ENCODE measurements at places on chromosomes 7 and 10. TPM values are rescaled to one million over a fixed set of nuclear protein-coding genes. Genes with fewer than 3 reads are reported as not detected.

DNA sequence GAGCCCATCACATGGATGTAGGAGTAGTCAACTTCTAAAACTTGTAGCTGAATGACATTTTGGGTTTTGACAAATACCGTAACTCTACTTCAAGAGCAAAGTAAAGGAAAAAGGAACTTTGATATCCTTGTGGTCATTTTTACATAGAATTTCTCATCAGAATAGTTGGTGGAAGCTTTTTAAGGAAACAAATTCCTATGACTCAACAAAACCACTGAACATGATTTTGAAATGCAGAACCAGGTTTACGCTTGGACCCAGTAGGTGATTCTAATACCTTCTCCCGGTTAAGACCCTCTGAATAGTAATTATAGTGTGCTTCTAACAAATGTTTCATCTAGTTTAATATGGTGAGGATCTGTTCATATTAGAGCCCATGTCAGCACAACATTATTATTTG, 307.8 kb downstream of the GPR37 start:
- no peak for DNase-seq

GRCh38 chr10:104072786-104073185, 12.9 kb downstream of the COL17A1 start:
- no peak for DNase-seq

DNA sequence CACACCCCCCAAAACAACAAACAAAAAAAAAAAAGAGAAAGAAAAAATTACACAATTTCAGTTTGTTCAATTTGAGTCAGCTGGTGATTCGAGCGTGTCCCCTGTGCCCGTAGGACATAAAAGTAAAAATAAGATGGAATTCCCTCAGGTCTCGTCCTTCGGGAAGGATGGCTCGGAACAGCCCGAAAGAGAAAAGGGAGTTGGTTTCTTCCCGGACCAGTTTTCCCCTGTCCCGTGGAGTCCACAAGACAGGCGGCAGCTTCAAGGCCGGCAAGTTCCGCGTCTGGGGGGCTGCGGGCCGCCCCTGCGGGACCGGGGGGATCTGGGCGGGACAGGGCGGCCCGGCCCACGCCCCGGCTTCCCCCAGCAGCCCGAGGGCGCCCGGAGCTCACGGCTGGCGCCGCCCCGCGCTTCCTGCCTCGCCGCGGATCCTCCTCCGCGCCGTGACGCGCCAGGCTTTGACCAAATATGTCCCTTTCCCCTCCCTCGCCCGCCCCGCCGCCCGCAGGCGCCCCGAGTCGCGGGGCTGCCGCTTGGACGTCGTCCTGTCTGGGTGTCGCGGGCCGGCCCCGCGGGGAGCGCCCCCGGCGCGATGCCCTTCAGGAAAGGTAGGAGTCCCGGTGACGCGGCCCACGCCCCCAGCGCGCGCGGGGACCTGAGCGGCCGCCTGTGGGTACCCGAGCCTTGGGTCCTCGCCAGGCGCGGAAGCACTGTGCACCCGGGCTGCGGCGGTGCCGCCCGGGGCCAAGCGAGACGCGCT, 55.8 kb downstream of the RBM17 start:
- no peak for DNase-seq

DNA sequence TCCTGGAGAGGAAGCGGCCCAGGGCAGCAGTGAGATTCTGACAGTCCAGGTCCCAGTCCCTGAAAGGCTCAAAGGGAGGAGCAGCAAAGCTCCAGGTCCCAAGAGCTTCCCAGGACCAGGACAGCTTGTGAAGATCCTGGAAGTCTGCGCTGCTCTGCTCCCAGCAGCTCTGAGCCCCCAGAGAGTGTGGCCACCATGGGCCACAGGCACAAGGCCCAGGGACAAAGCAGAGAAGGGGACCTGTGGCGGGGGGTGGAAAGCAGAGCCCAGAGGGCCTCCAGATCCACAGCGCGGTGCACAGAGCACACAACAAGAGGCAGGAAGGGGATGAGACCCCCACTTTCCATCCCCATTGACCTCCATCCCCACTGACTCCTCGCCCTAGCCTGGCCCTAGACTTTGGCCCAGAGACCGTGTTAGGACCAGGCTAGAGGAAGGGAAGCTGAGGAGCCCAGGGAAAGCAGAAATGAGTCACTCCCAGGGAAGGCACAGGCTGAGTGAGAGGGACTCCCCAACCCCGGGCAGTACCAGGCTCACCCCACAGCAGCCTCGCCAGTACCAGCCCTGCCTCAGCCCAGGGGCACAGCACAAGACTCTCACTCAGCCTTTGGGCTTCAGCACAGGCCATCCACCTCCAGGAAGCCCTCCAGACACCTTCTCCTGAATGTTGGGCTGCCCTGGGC, 75.5 kb downstream of the GRID1 start:
- no peak for DNase-seq

GRCh38 chr7:72243329-72243728, 168.8 kb downstream of the CALN1 start:
- DNase-seq = no peak

ENO4 gene
- 0.74 TPM for total RNA-seq

TAS2R3 gene
- 7.5 TPM for total RNA-seq

DNA sequence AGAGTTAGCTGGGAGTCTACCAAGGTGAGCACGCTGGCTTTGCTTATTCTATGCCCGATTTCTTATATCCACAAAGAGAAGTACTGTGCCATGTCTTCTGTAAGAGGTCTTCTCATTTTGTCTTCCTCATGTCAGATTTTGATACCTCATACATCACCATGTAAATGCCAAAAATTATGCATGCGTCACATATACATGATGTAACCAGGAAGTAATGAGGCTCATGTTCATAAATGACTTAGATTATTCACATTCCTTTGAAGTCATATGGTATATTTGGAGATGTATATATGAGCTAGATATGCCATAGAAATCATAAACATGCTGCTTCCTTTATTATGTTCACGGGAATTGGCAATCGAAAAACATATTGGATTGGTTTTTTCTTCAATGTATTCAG, 97.7 kb upstream of the CELF2 start:
- DNase-seq = no peak

GRCh38 chr10:119807960-119808697, 64.5 kb downstream of the MCMBP start:
- DNase-seq = no peak

AEBP1 gene
- 57.2 TPM for total RNA-seq

- no peak for DNase-seq
Measured at GRCh38 chr7:44936322-44936721, 42.5 kb downstream of the MYO1G start.

CCL24 gene
- total RNA-seq = not detected

GRCh38 chr10:115727129-115727528, 545.9 kb downstream of the GFRA1 start:
- DNase-seq = no peak

DGKI gene
- total RNA-seq = 13.3 TPM

DNA sequence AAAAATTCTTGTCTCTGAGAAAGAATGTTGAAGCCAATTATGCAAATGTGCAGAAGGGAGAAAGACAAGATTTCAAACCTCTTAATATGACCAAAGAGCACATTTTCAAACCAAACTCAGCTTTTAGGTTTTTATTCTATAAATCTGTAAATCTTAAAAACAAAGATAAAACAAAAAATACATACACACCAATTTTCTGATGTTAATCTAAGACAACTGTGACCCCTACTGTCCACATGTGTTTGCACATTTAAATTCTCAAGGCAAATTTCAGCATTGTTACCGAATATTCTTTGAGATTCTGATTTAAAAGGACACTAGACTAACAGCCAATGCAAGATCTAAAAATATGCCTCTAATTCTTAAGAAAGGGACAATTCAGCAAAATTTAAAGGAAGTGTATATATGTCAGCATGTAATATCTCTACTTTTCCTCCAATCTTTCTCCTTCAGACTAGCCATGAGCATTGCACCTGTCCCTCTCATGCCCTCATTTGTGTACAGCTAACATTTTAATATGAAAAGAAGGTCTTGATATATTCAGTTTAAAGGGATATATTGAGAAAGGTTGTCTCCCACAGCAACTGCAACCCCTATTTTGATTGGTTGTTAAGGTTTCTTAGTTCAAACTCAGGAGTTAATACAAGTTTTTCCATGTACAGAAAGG, 417.9 kb downstream of the IPMK start:
- no peak for DNase-seq

ZNF365 gene
- total RNA-seq = 0.85 TPM

PNLIPRP1 gene
- not detected for total RNA-seq

GRCh38 chr7:13990319-13990983, 985 bp upstream of the ETV1 start:
- peak; percentile 69 for DNase-seq

VWA2 gene
- 4.6 TPM for total RNA-seq

CLDN4 gene
- total RNA-seq = 51.4 TPM

GRCh38 chr10:62008946-62009345, 107.4 kb downstream of the ARID5B start:
- no peak for DNase-seq

ATP5F1C gene
- 254 TPM for total RNA-seq

- no peak for DNase-seq
Measured at GRCh38 chr7:80775482-80775881, 137.0 kb downstream of the CD36 start.

CYP2E1 gene
- total RNA-seq = 1.1 TPM

GRCh38 chr7:154931906-154932305, 71.0 kb downstream of the PAXIP1 start:
- no peak for DNase-seq

THSD7A gene
- 30.8 TPM for total RNA-seq

DNA sequence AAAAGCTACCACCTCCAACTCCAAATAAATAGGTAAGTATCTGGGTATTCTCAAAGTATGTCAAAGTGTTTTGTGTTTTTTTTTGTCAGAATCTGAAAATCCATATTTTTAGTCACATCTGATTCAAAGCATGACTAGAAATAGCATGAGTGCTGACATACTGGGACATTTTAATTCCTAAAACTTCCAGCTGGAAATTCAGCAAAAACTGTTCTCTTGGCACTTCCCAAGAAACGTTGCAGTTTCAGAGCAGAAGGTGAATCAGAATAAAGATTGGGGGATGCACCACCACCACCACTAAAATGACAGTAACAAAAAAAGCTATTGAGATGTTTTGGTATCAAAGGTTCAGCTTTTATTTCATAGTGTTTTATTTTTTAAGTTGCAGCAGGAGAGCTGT, 724.6 kb upstream of the CELF2 start:
- no peak for DNase-seq

CABCOCO1 gene
- total RNA-seq = 2.0 TPM

TCAF2 gene
- total RNA-seq = 3.1 TPM

DNA sequence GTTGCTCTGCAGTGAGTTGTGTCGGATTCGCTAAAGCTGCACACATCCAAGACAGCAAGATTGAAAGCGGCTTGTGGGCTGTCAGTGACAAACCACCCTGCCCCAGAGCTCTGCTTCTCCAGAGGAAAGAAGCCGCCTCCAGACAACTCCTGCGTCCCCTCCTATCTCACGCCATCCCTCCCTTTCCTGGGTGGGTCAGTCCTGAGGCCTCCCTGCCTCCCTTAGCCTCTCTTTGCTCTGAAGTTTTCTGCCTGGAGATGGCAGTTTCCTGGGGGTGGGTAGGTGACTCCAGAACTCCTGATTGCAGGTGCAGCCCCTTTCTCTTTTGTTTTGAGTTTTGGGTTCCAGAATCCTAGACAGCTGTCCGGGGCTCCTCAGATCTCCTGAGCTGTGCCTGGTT, 78.7 kb downstream of the EMX2 start:
- no peak for DNase-seq

DNA sequence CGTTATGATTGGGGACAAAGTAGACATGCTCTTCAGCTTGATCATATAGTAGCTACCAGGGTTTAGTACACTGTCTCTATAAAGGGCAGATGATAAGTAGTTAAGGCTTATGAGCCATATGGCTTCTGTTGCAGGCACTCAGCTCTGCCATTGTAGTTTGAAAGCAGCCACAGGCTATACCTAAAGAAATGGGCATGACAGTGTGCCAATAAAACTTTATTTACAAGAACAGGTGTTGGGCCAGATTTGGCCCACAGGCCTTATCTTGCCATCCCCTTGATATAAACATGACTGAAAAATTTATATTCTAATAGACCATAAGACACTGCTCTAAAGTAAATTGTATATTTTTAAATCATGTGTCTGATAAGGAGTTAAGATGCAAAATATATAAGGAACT, 36.6 kb downstream of the GRK5 start:
- DNase-seq = no peak

GRCh38 chr7:71236230-71237105, 104.5 kb downstream of the GALNT17 start:
- DNase-seq = no peak

DNA sequence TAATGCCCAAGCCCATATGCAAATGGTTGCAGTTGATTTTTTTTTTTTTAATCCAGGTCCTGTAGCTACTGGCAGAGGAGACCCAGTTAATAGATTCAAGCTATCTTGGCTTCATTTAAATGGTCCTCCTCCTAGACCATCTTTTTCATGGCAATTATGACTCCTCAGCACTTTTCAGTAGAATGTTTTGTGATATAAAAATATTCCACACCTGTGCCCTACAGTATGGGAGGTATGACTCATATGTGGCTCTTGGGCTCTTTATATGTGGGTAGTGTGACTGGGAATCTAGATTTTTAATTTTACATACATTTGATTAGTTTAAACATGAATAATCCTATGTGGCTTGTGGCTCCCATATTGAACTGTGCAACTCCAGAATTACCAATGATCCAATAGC, 80.1 kb downstream of the ITGB1 start:
- no peak for DNase-seq

DNA sequence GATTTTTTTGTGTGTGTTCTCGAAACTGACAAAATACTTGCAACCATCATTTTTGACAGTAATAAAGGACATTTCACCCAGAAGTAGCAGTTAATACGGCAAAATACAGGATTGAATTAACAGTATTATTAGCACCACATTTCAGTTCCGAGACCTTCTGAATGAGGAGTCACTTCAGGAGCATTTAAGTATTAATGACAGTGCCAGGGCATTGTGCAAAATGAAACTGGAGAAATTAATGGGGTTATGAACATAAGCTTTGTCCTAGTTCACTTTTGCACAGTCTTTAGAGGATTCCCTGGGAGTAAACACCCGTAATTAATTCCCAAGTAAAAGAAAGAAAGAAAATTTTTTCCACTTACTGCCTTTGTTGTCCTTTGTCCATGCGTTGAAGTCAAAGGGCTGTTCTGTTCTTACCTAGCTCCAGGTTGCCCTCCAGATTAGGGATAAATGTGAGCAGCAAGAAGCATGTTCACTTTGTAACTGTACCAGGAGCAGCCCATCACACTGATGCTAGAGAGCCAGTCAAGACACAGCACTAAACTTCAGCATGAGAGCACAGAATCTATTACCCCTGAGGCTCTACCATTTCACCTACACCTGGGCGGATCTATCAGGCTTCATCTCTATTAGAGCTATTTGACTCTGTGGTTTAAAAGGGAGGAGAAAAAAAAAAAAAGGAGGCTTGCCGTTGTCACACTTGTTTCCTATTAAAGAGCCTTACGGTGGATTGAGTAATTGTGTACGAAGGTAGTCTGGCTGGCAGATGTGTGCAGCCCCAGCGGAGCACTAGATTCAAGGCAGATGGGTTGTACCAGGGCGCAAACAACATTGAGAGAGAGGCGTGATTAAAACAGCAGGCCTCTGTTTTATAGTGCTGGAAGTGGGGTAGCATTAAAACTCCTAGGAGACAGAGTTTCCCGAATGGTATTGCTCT, 297.8 kb upstream of the SEMA3A start:
- DNase-seq = no peak

- DNase-seq = no peak
Measured at GRCh38 chr7:81469153-81469868, 300.5 kb downstream of the HGF start.

GRCh38 chr7:14073543-14073942, 84.1 kb upstream of the ETV1 start:
- DNase-seq = no peak

- no peak for DNase-seq
Measured at GRCh38 chr7:131109759-131110296, 217.8 kb upstream of the MKLN1 start.

OR13A1 gene
- total RNA-seq = 0.85 TPM

All from urinary bladder (tissue), 4 donors.